CD4-positive, alpha-beta T cell treated with Interleukin-2 at 100 ng/mL for 4 hours (primary cell): ENCODE measurements at places on chromosomes 7 and 10.

- DNase-seq: no peak
Observed at GRCh38 chr7:71404726-71405345, 272.9 kb downstream of the GALNT17 start.

GRCh38 chr10:124224331-124225028, 131.1 kb upstream of the CHST15 start:
- DNase-seq: no peak

GRCh38 chr10:22479419-22479818, 134.1 kb downstream of the SPAG6 start:
- no peak for DNase-seq

DNA sequence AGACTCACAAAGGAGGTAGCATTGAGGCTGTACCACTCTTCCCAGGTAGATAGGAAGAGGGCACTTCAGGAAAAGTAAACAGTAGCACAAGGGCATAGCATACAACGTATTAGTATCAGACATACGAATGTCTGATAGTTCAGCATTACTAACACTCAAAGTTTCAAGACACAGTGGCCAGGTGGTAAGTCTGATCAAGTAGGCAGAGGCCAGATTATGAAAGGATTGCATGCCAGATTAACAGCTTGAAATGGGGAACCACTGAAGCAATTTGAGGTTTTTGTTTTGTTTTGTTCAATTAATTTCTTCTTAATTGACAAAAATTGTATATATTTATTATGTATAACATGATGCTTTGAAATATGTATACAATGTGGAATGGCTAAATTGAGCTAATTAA, 45.7 kb upstream of the IL6 start:
- no peak for DNase-seq
